ENCODE measurements at places on chromosomes 16 and 17. TPM values are rescaled to one million over a fixed set of nuclear protein-coding genes. Genes with fewer than 3 reads are reported as not detected.

ZFP90 gene
- 87.0 TPM for total RNA-seq

BCL6B gene
- not detected for total RNA-seq

BTBD17 gene
- total RNA-seq, result 310 TPM

SMIM5 gene
- 0.20 TPM for total RNA-seq

PGAP6 gene
- total RNA-seq, result 54.5 TPM

GNG13 gene
- not detected for total RNA-seq

MLKL gene
- not detected for total RNA-seq

SLC16A13 gene
- total RNA-seq, result 2.9 TPM

ABCC11 gene
- not detected for total RNA-seq

Measured in glutamatergic neuron (in vitro differentiated cells).